ENCODE measurements at places on chromosomes 16 and 17.

DNA sequence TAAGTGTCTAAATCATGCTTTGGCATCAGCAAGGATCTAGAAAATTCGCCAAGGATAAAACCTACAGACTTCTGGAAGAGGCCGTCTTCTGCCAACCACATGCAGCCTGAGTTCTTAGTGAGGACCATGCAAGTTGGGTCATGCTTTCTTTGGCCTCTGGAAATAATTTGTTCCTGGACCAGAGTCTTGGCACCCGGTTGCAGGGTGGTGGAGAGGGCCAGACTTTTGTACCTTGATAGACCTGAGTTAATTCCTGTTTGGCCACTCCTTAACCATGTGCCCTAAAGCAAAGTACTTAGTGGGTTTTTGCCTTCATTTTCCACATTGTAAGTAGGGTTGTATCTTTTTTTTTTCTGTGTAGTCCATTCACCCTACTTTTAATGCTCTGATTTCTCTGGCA, 283.4 kb upstream of the IRX5 start:
- no peak for DNase-seq

DNA sequence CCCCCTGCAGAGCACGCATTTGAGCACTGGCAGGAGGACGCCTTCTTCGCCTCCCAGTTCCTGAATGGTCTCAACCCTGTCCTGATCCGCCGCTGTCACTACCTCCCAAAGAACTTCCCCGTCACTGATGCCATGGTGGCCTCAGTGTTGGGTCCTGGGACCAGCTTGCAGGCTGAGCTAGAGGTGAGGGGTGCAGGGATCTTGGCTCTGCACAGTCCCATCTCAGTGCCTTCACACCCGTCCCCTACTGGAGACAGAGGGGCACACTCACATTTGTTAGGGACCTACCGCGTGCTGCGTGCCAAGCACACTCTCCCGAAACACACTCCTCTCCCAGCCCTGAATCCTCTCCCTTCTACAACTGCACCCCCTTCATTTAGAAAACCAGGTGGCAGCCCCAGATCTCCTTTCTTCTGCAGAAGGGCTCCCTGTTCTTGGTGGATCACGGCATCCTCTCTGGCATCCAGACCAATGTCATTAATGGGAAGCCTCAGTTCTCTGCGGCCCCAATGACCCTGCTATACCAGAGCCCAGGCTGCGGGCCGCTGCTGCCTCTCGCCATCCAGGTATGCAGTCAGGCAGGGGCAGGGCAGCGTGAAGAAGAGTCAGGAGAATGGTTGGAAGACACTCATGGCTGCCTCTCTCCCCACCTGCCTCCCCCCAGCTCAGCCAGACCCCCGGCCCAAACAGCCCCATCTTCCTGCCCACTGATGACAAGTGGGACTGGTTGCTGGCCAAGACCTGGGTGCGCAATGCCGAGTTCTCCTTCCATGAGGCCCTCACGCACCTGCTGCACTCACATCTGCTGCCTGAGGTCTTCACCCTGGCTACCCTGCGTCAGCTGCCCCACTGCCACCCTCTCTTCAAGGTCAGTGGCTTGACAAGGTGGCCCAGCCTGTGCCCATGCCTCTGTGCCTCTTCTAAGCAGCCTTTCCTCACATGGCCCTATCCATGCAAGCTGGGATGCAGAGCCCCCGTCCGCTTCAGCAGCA, 6.3 kb downstream of the ALOX15B start:
- DNase-seq: no peak

GRCh38 chr17:3693829-3694231, 2.1 kb downstream of the P2RX5 start:
- no peak for DNase-seq

DNA sequence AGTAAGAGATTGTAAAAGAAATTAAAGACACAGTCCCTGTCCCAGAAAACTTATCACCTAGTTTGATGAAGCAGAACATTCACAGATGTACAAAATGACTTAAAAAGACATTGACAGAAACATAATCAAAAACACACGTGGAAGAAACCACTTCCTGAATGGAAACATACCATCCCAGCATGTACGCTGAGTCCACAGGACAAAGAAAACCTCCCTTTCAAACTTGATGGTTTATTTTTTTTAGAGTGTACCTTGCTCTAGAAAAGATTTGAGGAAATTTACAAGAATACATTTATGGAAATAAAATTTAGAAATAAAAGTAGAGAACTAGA, 140.9 kb downstream of the PMP22 start:
- no peak for DNase-seq

DNA sequence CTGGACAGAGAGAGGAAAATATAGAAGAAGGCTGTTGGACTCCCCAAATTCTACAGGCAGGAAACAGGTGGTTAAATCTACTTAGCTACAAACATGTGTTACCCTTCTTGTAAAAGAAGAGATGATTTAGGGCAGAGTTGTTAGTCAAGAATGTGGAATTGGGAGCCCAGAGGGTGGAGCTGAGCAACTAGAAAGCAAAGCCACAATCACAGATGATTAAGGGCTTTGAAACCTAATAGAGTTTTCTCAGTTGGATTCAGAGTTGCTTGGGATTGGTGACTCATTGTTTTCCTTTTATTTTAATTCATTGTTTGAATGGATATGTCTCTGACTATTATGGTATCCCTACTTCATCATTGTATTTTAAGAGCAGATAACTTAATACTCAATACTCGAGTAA, 6.2 kb downstream of the ACSM5 start:
- DNase-seq: no peak

DNA sequence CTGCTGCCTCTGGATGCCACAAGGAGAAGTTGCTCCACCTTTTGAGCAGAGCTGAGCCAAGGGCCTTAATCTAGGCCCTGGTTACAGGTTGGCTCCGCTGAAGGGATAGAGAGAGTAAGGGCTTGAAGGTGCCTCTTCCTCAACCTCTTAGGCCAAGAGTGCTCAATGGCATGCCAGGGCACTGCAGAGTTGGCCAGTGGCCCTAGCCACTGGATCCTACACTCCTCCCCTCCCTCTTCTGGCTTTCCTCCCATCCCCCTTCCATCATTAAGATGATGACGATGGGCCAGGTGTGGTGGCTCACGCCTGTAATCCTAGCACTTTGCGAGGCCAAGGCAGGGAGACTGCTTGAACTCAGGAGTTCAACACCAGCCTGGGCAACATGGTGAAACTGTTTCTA, 50.5 kb downstream of the MYO18A start:
- DNase-seq: no peak

DNA sequence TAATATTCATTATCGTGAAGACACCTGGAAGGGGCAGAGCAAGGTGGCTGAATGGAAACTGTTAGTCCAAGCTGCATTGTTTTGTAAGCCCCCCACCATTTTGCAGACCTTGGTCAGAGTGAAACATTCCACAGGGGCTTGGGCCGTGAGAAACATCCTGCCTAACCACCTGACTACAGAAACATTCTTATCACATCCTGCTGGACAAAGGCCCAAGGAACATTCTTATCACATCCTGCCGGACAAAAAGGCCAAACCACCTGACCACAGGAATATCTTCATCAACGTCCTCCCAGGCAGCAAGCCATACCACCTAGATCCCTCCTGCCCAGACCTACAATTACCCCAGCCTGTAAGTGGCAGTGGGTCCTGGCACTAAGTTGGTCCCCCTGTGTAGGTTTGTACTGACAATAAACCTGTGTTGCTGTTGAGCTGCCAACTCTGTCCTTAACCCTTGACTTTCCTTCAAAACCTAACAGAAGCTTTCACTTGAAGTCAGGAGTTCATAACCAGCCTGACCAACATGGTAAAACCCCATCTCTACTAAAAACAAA, 19.6 kb downstream of the ATF7IP2 start:
- no peak for DNase-seq

DNA sequence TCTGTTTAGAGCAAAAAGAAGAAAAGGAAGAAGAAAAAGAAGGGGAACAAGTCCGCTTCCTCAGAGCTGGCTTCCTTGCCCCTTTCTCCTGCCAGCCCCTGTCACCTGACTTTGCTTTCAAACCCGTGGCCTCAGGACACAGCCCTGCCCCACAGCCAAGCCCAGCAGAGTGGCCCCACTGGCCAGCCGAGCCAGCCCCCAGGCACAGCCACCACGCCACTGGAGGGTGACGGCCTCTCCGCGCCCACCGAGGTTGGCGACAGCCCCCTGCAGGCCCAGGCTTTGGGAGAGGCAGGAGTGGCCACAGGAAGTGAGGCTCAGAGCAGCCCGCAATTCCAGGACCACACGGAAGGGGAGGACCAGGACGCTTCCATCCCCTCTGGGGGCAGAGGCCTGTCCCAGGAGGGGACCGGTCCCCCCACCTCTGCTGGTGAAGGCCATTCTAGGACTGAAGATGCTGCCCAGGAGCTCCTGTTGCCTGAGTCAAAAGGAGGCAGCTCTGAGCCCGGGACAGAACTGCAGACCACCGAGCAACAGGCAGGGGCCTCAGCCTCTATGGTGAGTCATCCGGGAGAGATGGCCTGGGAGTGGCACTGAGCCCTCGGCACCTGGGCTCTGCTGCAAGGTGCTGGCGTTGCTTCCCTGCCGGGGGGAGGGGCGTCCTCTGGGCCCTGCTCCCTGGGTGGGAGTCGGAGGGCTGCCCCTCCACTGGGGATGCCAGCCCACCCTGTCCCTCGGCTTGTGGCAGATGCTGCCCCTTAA, 27.3 kb downstream of the RNF213 start:
- no peak for DNase-seq

GRCh38 chr17:67831268-67831667, 6.0 kb downstream of the BPTF start:
- no peak for DNase-seq

GRCh38 chr17:50559674-50560184, 786 bp upstream of the CACNA1G start:
- no peak for DNase-seq

GRCh38 chr17:48102043-48102750, 919 bp upstream of the CBX1 start:
- DNase-seq: no peak

- DNase-seq: no peak
Measured at GRCh38 chr16:3068487-3068886, 3.0 kb downstream of the IL32 start.

DNA sequence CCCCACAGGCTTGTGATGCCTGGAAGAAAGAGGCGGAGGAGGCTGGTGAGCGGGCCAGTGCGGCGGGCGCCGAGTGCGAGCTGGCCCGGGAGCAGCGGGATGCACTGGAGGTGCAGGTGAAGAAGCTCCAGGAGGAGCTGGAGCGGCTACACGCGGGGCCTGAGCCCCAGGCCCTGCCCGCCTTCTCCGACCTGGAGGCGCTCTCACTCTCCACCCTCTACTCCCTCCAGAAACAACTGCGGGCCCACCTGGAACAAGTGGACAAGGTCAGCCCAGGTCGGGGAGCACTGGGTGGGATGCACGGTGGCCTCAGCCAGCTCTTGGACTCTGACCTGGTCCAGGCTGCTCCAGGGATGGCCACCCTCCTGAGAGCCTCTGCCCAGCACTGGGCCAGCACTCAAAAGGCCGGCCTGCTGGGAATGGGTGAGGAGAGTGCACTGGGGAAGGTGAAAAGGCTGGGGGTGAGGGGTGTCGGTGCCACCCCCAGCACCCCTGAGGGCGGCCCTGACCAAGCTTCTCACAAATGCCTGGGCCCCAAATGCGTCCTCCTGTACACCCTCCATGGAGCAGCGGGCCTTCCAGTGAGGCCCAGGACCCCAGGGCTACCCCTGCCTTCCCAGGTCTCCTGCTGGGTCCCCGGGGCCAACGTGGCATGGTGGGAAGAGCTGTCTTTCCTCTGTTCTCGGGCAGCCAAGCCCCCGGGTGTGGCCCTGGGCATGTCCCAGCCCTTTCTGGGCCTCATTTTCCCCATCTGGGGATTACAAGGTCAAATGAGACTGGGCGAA, 20.8 kb downstream of the UNC13D start:
- DNase-seq: no peak

GRCh38 chr16:11711662-11712061, 31.0 kb downstream of the TXNDC11 start:
- DNase-seq: no peak

DNA sequence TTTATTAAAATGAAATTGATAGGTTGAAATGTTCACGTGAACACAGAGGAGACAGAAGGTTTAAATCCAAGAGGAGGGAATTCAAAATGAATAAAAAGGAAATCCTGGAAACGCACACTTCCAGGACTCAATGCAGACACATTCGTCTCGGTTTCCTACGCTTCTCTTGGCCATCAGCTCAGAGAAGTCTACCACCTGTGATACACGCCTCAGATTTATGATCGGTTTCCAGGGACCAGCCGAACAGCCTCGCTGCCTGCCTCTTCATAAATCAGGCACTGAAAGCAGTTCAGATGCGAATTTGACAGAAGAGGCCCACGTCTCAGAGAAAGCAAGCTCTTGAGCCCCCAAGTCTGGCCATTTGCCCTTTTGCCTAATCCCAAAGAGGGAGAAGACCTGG, 125.5 kb upstream of the IRX3 start:
- DNase-seq: no peak

All from activated T-helper 1 cell treated with anti-CD3 and anti-CD28 coated beads, Interleukin-2, amount 50 U/mL, for 16 hours (primary cell).